Stimulated activated CD4-positive, alpha-beta T cell treated with anti-CD3 and anti-CD28 coated beads, Interleukin-12 subunit alpha, Interleukin-12 subunit beta, amount 100 ng/mL, for 24 hours (primary cell): ENCODE measurements at places on chromosomes 16 and 17.
A peak's percentile ranks its signal among the peaks of the same experiment; 100 is the strongest.

- no peak for DNase-seq
Measured at GRCh38 chr17:65712383-65713267, 151.2 kb upstream of the AXIN2 start.

DNA sequence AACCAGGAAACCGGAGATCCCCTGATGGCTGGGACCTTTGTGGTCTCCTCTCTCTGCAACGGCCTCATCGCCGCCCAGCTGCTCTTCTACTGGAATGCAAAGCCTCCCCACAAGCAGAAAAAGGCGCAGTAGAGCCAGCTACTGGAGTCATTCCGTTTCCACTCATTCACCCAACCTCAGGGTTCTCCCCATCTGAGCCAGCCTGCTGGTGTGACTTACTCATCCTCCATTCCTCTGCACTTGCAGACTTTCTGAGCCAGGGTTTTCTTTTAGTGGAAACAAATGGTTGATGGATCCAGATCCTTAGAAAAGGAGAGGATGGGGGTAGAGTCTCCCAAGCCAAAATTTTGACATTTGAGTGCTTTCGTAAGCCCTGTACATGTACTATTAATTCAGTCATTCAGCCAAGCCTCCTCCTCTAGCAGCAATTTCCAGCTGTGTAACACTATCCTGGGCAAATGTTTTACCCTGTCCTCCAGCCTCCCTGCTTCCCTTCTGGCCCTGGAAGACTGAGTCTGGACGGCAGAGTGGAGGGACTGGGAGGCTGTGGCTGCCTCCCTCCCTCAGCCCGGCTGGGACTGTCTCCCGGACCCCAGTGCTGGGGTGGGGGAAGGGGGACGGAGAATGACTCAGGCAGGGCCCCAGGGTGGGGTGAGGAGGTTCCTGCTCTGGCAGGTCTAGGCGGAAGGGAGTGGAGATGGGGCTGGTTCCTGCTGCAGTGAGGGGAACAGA lies 2.3 kb downstream of the SOX15 start:
- no peak for DNase-seq

DNA sequence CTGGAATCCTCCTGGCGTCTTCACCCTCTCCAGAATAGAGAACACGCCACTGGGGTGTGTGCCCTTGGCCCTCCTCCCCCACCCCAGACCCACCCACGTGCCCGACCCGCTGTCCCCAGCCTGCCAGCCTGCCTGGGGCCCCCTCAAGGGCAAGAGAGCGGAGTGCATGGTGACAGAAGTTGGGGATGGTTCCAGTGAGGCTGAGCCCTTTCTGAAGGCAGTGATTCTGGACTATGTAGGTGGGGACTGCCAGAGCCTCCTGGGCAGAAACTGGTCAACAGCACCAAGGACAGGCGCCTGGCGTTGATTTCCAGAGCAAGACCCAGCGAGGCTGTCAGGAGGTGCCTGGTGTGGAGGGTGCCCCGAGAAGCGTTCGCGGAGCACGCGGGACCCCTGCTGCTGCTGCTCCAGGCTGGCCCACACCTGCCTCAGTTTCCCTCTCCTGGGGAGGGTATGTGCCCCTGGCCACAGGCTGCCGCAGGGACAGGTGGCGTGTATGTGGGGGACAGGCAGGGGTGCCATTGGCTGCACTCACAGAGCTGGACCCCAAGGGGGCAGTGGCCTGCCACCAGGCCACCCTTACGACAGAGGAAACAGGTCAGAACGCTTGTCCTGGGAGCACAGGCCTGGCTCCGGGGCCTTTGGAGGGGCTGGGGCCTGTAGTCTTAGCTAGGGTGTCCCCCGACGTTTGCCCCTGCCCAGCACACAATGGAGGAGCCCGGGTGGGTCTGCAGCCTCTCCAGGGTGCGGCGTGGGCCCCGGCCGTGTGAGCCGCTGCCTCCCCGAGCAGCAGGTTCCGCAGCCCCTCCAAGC lies 1.2 kb downstream of the SSTR5 start:
- DNase-seq: no peak

DNA sequence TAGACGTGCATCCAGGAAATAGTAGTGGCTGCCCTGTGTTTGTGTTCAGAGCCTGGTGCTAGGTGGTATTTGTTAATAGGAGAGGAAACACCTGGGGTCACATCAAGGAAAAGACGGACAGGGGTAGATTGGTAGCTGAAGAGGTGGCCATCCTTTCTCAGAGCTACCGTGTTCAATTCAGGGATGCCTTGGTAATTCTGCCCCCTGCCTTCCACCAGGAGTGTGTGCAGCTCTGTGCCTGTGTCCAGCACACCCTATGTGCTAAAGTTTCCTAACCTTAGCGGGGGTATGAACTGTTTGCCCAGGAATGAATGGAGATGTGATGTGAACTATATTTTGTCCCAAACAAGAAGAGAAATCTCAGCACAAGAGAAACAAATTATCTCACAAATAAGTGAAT lies 174.1 kb upstream of the MPHOSPH6 start:
- no peak for DNase-seq

DNA sequence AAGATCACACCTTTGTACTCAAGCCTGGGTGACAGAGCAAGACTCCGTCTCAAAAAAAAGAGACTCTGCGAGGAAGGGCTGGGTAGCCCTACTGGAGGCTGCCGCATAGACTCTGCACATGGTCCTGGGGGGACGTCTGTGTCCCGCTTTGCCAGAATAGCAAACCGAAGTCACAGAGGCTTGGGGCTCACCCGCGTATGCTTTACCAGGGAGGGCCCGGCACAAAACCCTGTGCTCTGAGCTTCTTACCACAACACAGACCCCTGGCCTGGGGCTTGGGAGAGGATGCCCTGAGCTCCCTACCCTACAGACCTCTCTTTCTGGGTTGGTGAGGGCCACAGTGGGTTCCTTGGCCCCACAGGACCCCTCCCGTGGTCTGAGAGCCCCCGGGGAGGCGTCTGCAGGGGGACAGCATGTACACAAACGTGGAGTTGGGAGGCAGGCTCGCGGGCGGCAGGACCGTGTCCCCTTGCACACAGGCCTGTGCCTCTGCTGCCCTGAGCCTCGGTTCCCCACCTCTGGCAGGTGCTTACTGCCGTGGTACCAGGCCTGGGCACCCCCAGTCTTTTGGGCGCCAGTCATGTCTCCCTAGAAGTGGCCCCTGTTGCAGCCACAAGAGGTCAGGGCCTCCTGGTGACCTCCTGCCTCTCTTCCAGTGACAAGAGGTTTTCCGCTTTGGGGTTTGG lies 13.8 kb downstream of the CPNE7 start:
- DNase-seq: no peak

- DNase-seq: peak; percentile 26
Measured at GRCh38 chr17:40191237-40192208, 14.3 kb downstream of the RAPGEFL1 start.
